Right lobe of liver (tissue), 6 donors: ENCODE measurements at places on chromosomes 4 and X.

DNA sequence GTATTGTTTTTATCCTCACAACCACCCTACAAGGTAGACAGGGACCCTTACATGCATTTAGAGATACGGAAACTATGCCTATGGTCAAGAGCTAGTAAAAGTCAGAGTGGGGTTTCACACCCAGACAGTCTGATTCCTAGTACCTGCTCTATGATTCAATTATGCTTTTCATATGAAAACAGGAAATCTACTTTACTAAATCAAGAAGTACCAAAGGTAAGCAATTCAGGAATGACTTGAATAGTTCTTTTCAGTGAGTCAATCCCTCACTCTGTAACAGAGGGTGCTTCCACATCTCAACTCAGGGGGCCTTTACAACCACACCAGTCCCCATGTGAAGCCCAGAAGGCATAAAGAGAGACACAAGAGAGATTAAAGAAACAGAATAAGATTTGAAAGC lies 191.4 kb downstream of the PPP3CA start:
- no peak for DNase-seq
- H3K36me3 ChIP-seq, result no peaks in the 10 kb centered on the region
- H3K4me3 ChIP-seq, result no peak overlapping the region
- H3K4me1 ChIP-seq, result no peaks in the 10 kb centered on the region

DNA sequence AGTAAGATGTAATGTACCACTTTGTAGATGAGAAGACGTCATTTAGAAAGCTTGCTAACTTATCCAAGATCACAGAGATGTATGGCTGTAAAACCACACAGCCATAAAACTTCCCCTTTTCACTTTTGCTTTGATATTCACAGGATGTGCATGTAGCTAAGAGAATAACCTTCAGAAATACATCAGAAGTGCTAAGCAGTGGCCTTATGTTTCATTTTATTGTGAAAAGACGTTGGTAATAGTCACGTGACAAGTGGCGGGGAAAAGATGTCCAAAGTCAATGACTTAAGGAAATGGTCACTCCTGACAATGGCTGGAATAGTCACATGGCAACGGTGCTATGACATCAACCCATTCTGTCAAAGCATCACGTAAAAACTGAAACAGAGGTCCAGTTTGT lies 12.9 kb upstream of the WDR17 start:
- H3K27ac ChIP-seq, result no peak overlapping the region
- H3K4me3 ChIP-seq, result no peak overlapping the region
- H3K4me1 ChIP-seq, result no peaks in the 10 kb centered on the region
- no peaks in the 10 kb centered on the region for H3K27me3 ChIP-seq
- no peak for DNase-seq

GRCh38 chr4:12084690-12085089 lies 656.0 kb upstream of the HS3ST1 start:
- no peaks in the 10 kb centered on the region for H3K27me3 ChIP-seq
- no peaks in the 10 kb centered on the region for H3K4me1 ChIP-seq
- H3K36me3 ChIP-seq, result no peaks in the 10 kb centered on the region
- DNase-seq, result no peak
- no peak overlapping the region for H3K27ac ChIP-seq
- no peak overlapping the region for H3K4me3 ChIP-seq

DNA sequence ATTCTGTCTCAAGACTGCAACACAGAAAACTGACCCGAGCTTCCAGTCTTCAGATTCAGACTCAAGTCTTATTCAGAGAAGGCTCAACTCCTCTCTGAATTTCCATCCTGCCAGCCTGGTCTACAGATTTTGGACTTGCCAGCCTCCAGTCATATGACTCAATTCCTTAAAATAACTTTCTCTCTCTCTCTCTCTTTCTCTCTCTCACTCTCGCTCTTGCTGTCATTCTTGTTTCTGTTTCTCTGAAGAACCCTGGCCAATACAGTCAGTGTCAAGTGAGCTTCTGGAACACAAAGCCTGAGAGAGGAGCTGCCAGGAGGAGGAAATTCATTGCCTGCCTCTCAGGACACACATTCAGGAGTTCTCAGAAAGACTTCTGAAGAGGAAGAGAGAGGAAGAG lies 154.9 kb downstream of the PARM1 start:
- H3K27ac ChIP-seq, result no peak overlapping the region
- H3K27me3 ChIP-seq, result no peaks in the 10 kb centered on the region
- no peak for DNase-seq
- H3K4me3 ChIP-seq, result no peak overlapping the region

DNA sequence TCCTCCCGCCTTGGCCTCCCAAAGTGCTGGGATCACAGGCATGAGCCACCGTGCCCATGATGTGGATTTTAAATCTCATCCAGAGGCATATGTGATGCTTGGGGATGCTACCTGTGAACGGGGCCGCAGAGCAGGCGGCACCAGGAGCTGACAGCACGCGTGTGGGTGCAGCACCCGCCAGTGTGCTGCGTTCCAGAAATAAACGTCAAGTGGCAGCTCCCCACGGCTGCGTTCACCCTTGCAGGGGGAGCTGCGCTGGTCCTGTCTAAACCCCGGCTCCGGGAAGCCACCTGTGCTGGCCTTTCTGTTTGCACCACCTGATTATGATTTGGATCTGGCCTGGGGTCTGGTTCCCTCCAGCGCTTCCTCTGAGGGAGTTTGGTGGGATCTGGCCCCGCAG lies 77.8 kb downstream of the SORCS2 start:
- H3K27me3 ChIP-seq, result no peaks in the 10 kb centered on the region
- H3K4me3 ChIP-seq, result no peak overlapping the region
- no peak for DNase-seq
- peaks cover 5% of the 10 kb centered on the region for H3K4me1 ChIP-seq
- H3K36me3 ChIP-seq, result no peaks in the 10 kb centered on the region
- H3K27ac ChIP-seq, result no peak overlapping the region
